ENCODE measurements at places on chromosomes 11 and 22. TPM values are rescaled to one million over a fixed set of nuclear protein-coding genes. Genes with fewer than 3 reads are reported as not detected.

DNA sequence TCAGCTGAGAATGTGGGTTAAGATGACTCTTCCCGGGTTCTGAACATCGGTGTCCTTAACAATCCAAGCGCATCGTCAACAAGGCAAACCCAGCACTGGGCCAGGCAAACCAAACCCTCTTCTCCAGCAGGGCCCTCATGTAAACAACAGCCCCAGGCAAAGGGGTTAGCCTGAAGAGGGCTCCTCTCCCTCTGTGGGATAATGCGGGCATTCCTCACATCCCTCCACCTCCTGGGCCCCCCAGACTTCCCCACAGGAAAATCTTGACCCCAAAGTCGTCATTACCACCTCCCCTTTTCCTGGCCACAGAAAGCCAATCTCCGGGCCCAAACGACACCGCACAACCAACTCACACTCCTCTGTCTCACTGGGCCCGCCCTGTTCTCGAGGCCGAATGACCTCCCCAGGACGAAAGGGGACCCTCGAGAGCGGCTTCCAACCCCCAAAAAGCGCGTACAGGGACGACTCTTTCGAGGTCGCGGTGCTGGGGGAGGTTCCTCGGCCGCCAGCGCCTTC is 566 bp downstream of the DDB1 start:
- DNase-seq: no peak

- DNase-seq: no peak
Measured at GRCh38 chr11:94849839-94850238, 81.7 kb downstream of the AMOTL1 start.

DNA sequence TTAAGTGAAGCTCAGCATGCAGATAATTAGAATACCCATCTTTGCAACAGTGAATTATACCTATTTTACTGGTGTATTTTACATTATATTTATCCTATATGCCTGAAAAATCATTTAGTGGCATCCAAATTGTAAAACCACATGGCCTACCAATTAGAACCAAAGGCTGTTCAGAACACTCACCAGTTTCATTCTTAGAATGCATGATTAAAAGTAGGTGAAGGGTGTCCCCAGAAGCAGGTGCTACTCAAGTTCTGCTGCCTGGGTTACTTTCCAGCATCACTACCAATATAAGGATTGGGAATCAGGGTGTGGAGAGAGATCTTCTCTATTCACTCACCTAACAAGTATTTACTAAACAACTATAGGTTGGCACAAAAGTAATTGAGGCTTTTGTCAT is 103.3 kb downstream of the SGSM3 start:
- no peak for DNase-seq

- no peak for DNase-seq
Measured at GRCh38 chr11:83625336-83625735, 339.2 kb upstream of the CCDC90B start.

DNA sequence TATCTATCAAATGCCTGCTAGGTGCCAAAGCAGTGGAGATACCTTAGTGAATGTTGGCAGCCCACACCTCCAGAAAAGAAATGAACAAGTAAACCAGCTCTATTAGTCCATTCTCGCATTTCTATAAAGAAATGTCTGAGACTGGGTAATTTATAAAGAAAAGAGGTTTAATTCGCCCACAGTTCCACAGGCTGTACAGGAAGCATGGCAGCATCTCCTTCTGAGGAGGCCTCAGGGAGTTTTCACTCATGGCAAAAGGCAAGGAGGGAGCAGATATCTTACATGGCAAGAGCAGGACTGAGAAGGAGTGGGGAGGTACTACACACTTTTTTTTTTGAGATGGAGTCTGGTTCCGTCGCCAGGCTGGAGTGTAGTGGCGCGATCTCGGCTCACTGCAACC is 18.7 kb upstream of the ZC3H12C start:
- DNase-seq: no peak

DNA sequence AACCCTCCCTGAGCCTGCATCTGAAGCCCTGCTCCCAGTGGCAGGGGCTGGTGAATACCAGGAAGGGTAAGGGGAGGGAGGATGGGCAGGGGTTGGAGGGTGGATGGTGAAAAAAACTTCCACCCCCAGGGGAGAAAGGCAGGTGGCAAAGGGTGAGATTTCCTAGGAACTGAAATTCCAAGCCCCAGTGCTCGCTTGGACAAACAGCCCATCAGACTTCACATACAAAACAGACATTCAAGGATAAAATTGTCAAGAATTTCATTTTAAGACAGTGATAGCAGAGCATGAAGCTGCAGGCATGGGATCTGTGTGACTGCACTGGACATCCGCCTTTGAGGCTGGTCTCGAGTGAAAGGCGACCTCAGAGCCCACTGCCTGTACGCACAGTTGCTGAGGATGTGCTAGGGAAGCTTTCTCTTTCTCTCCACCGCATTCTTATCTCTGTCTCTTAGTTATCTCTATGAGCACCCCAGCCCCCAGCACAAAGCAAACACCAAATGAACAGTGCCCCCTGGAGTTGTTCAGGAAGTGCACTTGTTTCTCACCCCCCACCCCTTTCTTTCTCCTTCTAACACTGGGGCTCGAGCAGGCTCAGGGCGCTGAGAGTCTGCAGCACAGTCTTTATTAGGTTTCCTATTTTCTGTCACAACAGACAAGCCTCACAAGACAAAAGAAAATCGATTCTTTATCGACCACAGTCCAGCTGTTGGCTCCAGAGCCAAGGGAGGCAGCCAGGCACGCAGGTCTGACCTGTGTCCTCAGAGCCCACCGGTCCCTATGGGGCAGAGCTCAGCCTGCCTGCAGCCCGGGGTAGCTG is 237.3 kb upstream of the NCAM1 start:
- DNase-seq: no peak

DNA sequence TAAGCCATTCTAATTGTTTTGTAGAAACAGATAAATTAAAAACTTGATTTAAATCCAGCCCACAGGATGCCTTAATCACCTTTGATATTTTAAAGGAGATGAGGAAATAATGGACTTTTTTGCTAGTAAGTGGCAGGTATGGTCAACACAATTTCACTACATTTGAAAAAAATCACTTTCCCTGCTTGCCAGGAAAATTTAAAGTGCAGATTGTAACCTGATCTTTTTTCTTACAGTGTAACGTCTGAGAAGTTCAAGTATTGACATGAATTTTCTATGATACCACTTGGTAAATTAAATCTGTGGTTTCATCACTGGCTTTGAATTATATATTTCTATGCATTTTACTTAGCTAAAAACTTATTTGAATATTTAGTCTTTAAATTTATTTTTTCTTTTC is 65.3 kb downstream of the ARHGEF12 start:
- no peak for DNase-seq

The SYT13 gene
- total RNA-seq: not detected

The UCP3 gene
- 1.8 TPM for total RNA-seq

The C11orf16 gene
- not detected for total RNA-seq

DNA sequence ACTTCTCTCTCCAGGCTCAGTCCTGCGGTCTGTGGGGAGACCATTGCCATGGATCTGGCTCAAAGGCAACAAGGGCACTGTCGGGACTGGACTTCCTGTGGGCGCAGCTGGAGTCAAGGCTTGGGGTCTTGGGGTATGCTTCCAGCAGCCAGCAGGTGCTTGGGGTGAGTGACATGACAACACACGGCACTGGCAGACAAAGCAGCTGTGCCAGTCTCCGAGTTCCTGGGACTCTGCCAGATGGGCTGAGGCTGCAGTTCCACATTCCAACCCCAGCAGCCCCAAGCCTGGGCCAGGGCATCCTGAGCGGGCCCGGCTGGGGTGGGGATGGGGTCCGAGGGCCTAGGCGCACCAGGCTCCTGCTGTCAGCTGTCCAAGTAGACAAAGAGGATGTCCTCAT is 12.3 kb downstream of the GUCD1 start:
- DNase-seq: no peak

Measured in activated CD4-positive, alpha-beta memory T cell treated with anti-CD3 and anti-CD28 coated beads, Interleukin-2, amount 10 ng/mL, durations not matched to agents 7 days and 5 days (primary cell).